ENCODE measurements at places on chromosomes 6 and 20.

GRCh38 chr6:45419571-45420082, 41.9 kb upstream of the SUPT3H start:
- DNase-seq = peak; percentile 67

DNA sequence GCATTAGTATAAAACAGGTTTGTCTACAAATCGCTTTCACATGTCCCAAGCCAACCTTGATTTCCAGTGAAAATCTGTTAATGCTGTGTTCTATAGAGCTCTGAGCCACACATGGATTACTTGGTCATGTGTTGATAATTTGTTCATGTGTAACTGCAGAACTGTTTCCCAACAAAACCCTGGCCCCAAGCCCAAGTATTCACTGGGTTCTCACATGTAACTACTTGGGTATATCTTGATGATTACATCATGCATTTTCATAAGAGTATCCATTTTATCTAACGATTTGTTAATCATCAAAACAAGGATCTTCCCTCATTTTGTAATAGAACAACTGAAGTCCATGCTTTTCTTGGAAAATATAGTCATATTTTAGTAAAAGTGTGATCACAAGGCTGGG, 657.6 kb downstream of the PRKN start:
- DNase-seq = no peak

GRCh38 chr6:91166271-91167046, 579.6 kb upstream of the MAP3K7 start:
- no peak for DNase-seq

DNA sequence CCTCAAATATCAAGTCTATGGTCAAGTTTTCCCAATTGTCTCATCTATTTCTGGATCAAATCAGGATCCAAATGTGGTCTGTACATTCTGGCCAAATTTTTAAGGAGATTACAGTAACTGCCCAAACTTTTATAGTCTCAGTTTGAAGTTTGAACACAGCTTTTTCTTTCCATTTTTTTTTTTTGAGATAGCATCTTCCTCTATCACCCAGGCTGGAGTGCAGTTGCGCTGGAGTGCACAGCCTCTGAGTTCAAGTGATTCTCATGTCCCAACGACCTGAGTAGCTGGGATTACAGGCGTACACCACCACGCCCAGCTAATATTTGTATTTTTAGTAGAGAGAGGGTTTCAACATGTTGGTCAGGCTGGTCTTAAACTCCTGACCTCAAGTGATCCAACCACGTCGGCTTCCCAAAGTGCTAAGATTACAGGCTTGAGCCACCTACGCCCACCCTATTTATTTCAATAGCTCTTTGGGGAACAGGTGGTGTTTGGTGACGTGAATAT, 84.9 kb upstream of the CARMIL1 start:
- no peak for DNase-seq

GRCh38 chr6:142356884-142357225, 55.0 kb downstream of the ADGRG6 start:
- DNase-seq = no peak

GRCh38 chr6:46583081-46583480, 69.5 kb downstream of the CYP39A1 start:
- no peak for DNase-seq

DNA sequence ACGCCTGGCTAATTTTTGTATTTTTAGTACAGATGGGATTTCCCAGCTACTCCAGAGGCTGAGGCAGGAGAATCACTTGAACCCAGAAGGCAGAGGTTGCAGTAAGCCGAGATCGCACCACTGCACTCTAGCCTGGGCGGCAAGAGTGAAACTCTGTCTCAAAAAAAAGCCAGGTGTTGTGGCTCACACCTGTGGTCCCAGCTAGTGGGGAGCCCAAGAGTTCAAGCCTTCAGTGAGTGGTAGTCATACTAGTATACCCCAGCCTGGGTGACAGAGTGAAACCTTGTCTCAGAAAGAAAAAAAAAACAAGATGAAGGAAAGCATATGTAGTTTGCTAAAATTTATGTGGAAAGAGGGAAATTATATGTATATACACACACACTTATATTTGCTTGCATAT, 20.0 kb upstream of the POU5F1 start:
- no peak for DNase-seq

DNA sequence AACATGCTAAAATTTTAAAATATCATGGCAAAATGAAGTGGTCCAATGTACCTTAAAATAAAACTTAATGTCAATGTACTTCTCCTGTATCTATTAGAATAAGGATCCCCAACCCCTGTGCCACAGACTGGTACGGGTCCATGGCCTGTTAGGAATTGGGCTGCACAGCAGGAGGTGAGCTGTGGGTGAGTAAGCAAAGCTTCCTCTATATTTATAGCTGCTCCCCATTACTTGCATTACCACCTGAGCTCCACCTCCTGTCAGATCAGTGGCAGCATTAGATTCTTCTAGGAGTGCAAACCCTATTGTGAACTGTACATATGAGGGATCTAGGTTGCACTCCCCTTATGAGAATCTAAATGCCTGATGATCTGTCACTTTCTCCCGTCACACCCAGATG, 86.0 kb downstream of the SLC16A10 start:
- DNase-seq = no peak

DNA sequence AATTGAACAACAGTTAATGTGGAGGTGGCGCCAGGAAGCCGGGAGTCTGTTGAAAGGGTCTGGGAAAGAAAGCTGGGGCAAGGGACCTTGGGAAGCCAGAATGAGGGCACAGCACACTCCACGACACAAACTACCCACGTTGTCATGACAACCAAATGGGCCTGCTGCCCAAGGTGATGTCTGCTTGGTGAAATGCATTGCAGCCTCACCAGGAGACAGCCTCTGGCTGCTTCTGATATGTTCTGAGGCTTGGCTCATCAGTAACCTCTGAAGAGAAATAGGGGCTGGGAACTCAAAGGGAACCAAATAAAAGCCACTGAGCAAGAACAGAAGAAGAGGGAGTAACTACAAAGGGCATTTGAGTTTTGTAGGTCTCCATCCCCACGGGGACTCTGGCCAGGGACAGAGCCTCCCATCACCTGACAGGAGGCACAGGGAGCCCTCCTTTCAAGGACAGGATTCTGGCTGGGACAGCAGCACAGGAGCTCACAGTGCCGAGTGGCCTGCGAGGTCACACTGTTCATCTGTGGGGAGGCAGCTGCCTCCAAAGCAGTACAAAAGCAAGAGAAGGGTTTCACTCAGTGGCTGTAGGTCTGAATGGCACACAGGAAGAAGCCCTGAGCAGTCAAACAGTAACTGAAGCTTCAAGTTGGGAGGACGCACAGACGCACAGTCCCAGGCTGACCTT, 44.6 kb upstream of the KCNK16 start:
- DNase-seq = no peak

GRCh38 chr6:128463942-128464341, 56.5 kb downstream of the PTPRK start:
- DNase-seq = no peak

- DNase-seq = peak; percentile 84
Measured at GRCh38 chr20:57473246-57474048, 51.5 kb downstream of the CTCFL start.

DNA sequence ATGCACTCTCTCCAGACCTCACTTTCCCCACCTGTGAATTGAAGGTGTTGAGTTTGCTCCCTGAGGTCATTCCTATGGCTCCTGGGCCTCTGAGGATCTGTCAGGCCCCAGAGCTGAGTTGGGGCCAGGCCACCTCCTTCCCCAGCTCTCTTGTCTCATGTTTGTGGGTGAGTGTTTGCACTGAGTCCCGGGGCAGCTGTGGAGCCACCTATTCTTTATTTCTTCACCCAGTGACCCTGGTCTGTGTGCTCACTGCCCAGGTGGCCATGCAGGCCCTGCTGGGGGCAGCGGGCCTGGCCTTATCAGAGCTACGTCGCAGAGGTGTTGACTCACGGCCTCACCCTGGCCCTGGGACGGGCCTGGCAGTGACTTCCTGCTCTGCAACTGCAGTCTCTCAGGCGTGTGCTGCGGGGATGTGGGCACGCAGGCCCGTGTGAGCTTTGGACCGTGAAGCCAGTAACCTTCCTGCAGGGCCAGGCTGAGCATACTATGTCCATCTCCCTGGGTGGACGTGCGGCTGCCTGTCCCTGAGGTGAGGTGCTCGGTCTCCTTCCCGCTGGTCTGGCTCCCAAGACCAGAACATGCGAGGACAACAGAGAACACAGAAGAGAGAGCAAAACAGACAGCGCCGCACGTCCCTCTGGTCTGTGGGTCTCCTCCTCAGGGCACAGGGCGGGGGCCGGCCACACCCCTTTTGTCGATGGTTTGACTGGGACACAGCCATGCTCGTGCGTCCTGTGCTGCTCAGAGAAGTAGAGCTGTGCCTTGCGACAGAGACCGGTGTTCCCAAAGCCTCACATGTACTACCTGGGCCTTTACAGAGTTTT, 12.1 kb downstream of the TMEM181 start:
- DNase-seq = no peak

DNA sequence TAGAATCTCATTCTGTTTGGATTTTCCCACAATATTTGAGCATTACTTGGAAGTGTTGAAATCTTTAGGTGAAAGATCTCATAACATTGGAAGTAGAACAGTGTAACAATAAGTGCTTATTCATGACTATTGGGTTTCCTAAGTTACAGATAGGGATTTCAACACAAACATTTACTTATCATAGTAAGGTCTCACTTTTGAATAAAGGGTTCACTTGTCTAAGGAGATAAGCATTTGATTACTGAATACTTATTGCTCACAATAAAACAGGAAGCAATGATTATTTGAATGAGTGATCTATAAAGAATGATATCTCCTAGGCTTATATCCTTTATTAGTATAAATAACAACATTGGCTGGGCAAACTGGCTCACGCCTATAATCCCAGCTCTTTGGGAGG, 14.8 kb downstream of the DDX43 start:
- no peak for DNase-seq

- no peak for DNase-seq
Measured at GRCh38 chr20:46232539-46232938, 75.8 kb downstream of the CDH22 start.

DNA sequence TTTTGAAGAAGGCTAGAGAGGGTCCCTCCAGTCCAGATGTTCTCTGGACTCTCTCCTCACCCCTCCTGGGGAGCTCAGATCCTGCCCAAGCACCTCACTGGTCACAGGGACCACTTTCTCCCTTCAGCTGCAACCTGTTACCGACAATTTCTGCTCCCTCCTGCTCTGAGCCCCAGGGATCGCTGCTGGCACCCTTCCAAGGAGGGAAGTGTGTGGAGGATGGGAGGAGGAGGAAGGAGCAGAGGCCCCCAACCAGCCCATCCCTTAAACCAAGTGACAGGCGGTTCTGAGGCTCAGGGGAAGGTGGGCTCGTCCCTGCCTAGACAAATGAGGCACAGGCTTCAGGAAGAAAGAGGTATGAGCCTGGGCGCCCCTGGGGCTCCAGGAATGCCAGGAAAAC, 13.9 kb downstream of the PMEPA1 start:
- no peak for DNase-seq

DNA sequence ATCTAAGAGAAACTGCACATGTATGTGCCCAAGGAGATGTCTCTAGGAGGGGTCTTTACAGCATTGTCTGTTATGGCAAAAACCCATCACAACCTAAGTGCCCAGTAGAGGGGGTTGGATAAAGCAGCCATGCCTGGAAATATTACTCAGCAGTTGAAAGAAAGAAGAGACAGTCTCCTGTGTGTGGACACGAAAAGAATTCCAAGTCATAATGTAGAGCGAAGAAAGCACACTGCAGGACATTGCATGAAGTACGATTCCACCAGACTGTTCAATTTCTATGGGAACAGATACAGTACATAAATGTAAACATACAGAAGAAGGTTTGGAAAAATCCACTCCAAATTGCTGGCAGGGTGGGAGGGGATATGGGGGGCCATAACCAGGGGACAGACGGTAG, 7.3 kb upstream of the TGM2 start:
- DNase-seq = no peak

DNA sequence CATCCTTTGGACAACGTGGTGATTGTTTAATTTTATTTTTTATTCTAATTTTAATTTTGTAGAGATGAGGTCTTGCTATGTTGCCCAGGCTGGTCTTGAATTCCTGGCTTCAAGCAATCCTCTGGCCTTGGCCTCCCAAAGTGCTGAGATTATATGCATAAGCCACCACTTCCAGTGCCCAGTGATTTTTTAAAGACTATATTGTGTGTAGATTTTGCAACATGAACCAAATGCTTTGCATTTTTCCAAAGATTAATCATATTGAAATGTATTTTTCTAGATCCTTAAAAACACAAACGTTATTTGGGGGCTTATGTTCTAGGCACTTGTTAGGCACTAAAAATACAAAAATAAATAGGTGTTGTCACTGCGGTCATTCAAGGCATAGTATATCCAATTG, 117.6 kb upstream of the CCN2 start:
- DNase-seq = no peak

GRCh38 chr6:157893238-157893637, 70.2 kb downstream of the SNX9 start:
- no peak for DNase-seq

- DNase-seq = no peak
Measured at GRCh38 chr6:42047213-42047590, 3.1 kb upstream of the TAF8 start.

GRCh38 chr6:104639668-104640067, 220.1 kb downstream of the HACE1 start:
- peak; percentile 95 for DNase-seq

- peak; percentile 68 for DNase-seq
Measured at GRCh38 chr6:31821301-31822035, 6.1 kb upstream of the HSPA1B start.

DNA sequence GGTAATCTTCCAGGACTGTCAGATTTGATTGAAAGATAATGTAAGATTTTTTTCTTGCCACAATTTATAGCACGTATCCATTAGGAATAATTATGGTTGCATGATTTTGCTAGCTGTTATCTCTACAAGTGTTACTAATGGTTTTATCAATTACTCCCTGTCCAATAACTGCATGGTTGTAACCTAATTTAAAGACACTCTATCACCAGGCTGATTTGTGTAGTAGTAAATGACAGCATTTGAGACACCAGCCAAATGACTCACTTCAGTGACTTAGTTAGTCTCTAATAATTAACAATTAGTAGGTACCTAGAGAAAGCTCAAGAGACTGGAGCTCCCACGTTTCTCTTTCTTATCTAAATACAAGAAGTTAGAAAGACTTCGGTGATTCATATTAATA, 453.8 kb upstream of the POU3F2 start:
- DNase-seq = no peak

- DNase-seq = peak; percentile 61
Measured at GRCh38 chr6:116355796-116356195, 15.0 kb upstream of the DSE start.

- DNase-seq = no peak
Measured at GRCh38 chr20:18613553-18613952, 25.7 kb downstream of the DTD1 start.

GRCh38 chr6:157560691-157561413, 179.9 kb downstream of the ZDHHC14 start:
- DNase-seq = no peak

- no peak for DNase-seq
Measured at GRCh38 chr6:143064271-143064670, 3.6 kb downstream of the AIG1 start.

DNA sequence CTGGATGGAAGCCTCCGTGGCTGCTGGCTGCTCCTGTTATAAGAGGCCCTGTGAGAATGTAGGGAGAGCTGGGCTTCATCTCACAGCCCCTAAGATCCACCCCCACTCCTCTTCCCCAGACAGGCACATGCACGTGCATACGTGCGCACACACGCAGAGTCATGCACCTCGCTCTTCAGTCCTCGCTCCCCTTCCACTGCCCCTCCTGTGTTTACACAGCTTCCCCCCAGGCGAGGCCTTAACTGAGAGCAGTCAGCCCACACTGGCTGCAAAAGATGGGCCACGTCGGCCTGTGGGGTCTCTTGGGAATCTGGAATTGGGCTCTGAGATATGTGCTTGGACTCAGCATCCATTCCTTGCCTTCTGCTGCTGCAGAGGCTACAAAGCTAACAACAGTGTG, 35.2 kb upstream of the MLN start:
- no peak for DNase-seq

Data from inflammatory macrophage treated with lipopolysaccharide for 4 hours (primary cell).